ENCODE measurements at places on chromosomes 5 and 9.

GRCh38 chr5:10525124-10525495, 38.8 kb upstream of the ANKRD33B start:
- DNase-seq: no peak

- no peak for DNase-seq
These were observed 10.5 kb upstream of the MYOT start for GRCh38 chr5:137856916-137857862.

- no peak for DNase-seq
These were observed 2.5 kb downstream of the ARHGAP26 start for GRCh38 chr5:142772446-142773293.

DNA sequence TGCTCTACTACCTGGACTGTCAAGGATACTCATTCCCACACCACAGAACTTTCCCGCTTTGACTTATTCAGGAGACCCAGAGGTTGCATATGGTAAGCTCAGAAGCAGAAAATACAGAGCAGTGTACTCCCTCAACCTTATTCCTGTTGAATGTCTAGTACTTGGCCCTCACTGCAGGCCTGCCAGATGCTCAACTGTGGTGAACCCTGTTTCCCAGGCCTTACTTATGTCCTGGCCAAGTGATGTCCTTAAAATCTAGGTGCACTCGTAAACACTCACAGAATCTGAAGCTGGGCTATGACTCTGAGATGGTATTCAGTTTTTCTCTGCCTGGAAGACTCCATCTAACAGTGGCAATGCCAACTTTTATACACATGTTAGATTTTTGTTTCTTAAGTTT, 21.0 kb downstream of the DIAPH1 start:
- no peak for DNase-seq

- no peak for DNase-seq
These were observed 35.9 kb upstream of the IRX4 start for GRCh38 chr5:1918488-1919208.

DNA sequence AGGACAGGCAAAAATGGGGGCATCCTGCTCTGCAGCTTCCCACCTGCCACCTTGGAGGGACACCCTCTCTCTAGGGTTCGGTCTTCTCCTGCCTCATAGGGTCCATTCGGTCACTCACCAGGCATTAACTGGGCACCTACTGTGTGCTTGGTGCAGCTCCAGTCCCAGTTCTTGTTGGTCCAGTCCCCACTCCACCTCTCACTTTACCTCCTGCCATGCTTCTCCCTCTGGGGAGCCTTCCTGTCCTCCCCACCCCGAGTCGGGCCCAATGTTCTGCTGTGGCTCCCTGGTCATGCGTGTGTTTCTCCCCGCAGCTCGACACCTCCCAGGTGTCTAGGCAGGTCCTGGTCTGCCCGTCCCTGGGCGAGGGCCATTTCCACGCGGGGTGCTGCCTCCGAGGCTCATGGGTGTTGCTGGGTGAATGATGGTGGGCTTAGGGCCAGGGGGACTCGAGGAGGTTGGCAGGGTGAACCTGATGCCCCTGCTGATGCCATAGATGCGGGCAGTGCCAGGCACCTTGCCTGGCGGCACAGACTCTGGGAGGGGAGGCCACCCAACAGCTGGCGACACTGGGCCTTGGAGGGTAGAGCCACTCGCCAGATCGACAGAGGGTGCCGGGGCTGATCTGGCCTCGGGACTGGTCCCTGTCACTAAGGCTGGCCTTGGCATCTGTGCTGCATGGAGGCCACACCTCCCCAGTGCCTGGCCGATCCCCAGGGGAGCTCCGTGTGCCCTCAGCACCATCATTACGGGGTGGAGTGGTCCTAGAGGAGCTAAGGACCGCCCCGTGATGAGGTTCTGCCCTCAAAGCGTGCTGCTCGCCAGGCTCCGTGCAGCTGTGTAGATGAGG, 66.0 kb upstream of the RNU6ATAC start:
- no peak for DNase-seq

- DNase-seq: no peak
These were observed 100.1 kb downstream of the PLCXD3 start for GRCh38 chr5:41410307-41410706.

- no peak for DNase-seq
These were observed 237.6 kb upstream of the CCNH start for GRCh38 chr5:87650284-87650683.

- peak; percentile 45 for DNase-seq
These were observed 581.7 kb upstream of the RIOK2 start for GRCh38 chr5:97764700-97765099.

- no peak for DNase-seq
These were observed 336.8 kb upstream of the PUM3 start for GRCh38 chr9:3180696-3181048.

DNA sequence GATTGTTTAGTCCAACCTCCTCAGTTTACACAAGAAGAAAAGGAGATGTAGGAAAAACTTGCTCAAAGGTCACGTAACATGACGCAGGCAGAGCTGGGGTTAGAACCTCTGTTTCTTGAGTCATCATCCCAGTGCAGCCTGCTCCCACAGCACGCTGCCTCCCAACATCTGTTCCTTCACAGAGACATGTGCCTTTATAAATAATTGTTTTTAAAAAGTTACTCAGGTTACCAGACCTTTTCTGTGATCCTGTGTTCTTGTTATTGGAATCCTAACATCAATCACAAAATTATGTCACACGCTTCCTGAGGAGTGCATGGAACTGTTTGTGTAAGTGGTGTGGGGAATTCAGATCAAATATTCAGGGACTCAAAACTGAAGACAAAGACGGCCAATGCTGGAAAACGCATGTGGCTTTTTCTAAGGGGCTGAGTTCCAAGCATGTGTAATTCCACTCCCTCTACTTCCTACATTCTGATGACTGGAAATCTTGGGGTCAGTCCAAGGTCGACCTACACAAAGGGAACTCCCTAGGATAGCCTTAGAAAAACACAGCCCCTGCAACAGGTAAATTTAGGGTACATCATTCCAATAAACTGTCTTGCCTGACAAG, 184.3 kb downstream of the TSSK1B start:
- DNase-seq: peak; percentile 62

DNA sequence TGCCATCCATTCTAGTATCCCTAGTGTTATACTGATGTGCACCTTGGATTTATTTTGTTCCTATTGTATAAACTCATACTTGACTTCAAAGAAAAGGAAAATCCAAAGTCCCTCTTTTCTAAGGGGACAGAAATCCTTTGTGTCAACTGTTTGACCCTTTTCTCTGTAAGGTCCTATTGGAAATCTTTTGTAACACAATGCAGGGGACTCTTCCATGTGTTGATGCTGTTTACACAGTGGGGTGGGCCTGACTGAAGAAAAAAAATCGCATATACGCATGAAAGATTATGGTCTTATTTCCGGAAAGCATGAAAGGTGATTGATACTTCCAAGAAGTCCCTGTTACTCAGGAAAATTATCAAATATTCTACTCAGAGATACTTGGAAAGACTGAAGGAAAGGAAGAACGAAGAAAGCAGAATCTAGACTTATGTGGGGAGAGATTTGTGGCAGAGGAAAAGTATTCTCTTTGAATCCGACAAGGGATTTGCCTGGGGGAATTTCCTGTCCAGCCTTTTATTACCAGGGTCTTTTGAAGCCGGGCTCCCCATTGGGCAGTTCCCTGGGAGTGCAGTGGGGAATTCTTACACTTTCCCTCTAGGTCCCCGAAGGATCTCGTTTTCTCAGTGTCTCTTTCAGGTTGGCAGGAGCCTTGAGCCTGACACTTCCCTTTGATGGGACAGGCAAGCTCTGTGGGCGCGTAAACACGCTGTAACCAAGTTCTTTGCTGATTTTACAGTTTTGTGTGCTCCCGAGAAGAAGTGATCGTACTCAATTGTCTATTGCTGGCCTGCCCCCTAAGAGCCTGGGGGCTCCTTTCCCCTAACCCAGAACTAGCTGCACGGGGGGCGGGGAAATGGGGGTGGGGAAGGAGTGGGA, 779 bp upstream of the VCAN start:
- DNase-seq: no peak

GRCh38 chr5:143148771-143149170, 254.7 kb downstream of the NR3C1 start:
- no peak for DNase-seq

GRCh38 chr5:111453295-111453694, 59.0 kb downstream of the STARD4 start:
- DNase-seq: peak; percentile 71

- DNase-seq: peak; percentile 81
These were observed 58.9 kb downstream of the DAP start for GRCh38 chr5:10702040-10702629.

GRCh38 chr9:69660304-69660703, 11.9 kb downstream of the APBA1 start:
- DNase-seq: peak; percentile 47

DNA sequence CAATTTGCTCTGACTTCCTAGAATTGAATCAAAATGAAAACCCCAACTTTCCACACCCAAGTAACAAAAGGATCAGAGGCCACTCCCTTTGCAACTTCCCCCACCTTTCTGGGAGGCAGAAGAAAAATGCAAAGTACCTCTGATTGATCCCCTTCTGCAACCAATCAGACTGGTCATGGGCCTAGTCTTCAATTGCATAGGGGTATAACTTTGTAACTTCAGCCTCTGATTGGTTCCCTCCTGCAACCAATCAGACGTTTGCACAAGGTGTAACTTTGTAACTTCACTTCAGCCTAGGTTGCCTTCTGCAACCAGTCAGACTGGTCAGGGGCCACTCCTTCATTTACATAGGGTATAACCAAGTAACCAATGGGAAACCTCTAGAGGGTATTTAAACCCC, 38.3 kb upstream of the CNOT6 start:
- no peak for DNase-seq

DNA sequence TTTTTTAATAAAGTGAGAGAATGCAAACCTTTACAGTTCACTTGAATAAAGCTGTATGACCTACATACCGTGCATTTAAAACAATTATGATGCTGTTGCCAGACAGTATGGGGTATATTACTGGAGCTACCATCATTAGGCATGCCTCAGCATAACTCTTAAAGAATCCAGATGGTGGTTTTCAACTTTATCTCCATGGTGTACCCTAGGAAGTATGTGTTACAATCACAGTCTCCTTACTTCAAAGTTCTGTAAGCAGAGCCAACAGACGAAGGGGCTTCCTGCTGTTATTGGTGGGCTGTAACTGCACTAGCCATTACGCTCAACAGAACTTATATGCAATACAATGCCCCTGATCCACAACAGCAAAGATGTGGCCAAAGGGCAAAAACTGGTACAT, 803.3 kb downstream of the DTWD2 start:
- DNase-seq: peak; percentile 6

GRCh38 chr5:123605822-123606221, 93.8 kb downstream of the CSNK1G3 start:
- DNase-seq: no peak

GRCh38 chr9:131817627-131818026, 77.8 kb upstream of the RAPGEF1 start:
- DNase-seq: no peak

- peak; percentile 75 for DNase-seq
These were observed 50.8 kb downstream of the KCNN2 start for GRCh38 chr5:114412510-114413171.

DNA sequence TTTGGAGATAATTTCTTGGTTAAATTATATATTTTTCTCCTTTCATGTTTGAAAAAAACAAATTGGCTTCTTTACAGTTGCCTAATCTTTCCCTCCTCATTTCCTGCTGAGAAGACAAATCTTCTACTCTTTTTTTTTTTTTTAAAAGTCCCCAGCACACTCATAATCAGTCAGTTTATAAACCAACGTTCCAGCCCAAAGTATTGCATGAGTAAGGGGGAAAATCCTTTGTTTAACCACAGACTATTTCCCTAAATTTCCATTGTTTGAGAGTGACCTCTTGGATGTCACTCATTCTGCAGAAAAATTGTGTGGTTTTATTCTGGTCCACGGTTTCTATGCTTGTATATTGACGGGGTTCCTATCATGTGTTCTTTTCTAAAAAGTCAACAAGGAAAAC, 55.1 kb upstream of the TLR4 start:
- DNase-seq: no peak

DNA sequence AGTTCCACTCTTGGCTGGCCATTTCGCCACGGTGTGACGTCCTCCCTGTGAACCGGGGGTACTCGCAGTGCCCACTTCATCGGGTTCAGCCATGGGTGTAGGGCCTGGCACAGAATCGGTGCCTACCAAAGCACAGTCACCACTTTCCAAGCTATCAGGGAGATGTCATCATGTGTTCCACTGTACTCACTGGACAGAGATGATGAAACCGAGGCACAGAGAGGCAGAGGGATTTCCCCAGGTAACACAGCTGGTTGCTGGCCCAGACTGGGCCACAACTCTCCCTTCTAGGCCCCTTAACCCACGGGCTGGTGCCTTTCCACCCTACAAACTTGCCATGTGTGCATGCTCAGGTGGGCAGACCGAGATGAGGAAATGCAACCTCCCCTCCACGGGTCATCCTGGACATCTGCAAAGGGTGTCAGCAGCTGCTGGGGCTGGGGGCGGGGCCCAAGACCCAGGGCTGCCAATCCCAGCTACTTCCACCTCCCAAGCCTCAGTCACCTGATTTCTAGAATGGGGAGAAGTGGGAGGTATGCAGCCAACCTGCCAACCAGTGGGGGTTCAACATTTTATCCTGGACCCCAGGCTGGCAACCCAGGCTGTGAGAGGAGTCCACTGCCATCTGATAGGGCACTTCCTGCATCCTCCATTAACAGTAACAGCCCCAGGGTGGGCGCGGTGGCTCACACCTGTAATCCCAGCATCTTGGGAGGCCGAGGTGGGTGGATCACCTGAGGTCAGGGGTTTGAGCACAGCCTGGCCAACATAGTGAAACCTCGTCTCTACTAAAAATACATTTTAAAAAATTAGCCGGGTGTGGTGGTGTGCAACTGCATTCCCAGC, 893 bp upstream of the SH2D3C start:
- DNase-seq: no peak

GRCh38 chr5:119582987-119583386, 46.4 kb upstream of the FAM170A start:
- no peak for DNase-seq

DNA sequence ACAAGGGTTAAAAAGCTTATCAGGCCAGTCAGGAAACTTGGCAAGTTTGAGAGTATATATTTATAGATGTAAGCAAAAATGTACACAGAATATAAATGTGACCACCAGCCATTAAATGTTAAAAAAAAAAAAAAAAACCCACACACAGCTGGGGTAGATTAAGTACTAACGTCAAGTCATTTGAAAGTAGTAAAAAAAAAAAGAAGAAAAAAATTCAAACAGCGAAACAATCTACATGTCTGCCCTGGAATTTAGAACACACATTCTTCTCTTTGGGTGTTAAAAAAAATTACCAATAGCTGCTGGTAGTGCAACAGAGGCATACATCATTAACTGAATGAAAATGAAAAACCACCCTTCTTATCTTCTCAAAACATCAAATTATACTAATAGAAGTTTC, 269.7 kb downstream of the MLLT3 start:
- peak; percentile 67 for DNase-seq

GRCh38 chr5:172178991-172179989, 8.7 kb downstream of the STK10 start:
- DNase-seq: peak; percentile 29

GRCh38 chr5:8949908-8950307, 596.0 kb downstream of the SEMA5A start:
- no peak for DNase-seq

- peak; percentile 90 for DNase-seq
These were observed at the start of gene FRMD3 for GRCh38 chr9:83538172-83538889. FRMD3 (minus strand) TSS chr9:83538401; CDS start chr9:83538231, 170 bp downstream.
